Natural killer cell treated with Interleukin-12 subunit alpha and Interleukin-12 subunit beta and Interleukin-15 and Interleukin-18, amount 100 ng/mL, for 72 hours (primary cell): ENCODE measurements at places on chromosomes 2 and 18.

DNA sequence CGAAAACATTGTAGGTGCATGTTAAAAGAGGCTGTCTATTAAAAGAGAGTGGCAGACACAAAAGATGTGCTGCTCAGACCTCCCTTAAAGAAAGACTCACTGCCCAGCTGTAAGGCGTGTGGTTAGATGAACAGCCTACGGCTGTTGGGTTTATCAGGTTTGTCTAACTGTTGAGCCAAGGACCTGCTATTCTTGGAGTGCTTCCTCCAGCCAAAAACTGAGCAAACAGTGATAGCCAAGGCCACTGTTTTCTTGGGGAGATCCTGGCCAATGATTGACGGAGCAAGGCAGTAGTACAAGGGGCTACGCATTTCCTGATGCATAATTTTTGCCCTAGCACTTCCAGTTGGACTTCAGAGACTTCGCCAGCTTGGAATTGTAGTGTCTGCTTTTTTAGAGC, 1.4 kb upstream of the RAB3GAP1 start:
- DNase-seq = no peak

DNA sequence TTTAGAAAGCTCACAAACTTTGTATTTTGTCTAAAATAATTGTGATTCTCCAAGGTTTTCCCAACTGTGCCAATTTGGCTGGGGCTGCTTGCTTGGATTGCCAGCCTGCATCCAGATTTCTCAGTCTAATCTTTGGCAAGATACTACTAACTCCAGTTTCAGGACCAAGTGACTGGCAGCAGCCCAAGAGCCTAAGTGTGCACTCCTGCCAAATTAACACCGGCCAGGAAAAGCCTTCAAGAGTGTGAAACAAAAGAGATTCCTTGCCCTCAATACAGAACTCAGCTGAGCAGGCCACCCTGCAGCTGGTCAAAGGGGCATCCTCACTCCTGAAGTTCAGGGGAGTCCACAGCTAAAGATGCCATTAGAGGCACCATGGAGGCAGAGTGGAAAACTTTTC, 589.0 kb upstream of the ACVR2A start:
- no peak for DNase-seq

DNA sequence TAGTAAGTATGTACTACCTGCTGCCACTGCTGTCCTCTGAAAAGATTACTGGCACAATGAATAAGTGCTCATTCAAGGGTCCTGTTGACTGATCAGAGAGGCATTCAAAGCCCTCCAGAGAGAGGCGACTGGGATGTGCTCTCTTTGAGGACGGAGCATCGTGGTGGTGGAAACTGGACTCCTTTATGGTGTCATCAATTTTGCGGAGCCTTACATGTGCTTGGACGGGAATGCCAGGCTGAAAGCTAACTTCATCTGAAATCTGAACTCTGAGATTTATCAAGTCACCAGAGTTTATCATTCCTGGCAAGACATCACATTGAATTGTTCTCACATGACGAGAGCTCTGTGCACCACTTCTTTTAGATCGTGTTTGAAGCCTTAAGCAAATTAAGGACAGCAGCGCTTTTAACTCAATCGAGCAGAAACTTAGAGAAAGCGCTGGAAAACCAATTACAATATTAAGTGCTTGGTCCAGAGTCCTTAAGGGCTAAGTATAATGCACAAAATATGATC, 138.3 kb downstream of the NCK2 start:
- DNase-seq = no peak

GRCh38 chr2:200483729-200484198, 26.1 kb downstream of the KCTD18 start:
- no peak for DNase-seq

DNA sequence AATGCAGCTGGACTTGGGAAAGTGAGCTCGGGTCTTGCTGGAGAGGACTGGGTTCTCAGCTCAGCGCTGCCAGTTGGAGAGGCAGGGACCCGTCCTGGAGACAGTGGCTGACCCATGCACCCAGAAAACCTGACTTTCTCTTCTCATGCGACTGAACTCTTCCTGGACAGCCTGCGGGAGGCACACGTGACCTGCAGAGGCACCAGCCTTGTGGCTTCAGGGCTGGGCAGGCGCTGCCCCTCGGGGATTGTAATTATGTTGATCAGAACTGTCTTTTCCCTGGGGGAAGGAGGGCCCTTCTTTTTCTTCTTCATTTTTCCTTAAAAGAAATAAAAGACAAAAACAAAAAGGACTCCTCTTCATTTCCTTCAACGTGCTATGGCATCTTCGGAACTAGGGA, 198.1 kb downstream of the VAPA start:
- DNase-seq = no peak

- DNase-seq = no peak
Observed at GRCh38 chr2:239153806-239154591, 246.8 kb downstream of the HDAC4 start.

GRCh38 chr2:241799522-241800197, 9.3 kb upstream of the NEU4 start:
- no peak for DNase-seq

- no peak for DNase-seq
Observed at GRCh38 chr18:61322265-61322873, 10.9 kb upstream of the CDH20 start.

- no peak for DNase-seq
Observed at GRCh38 chr2:39871291-39871761, 92.3 kb upstream of the THUMPD2 start.

- DNase-seq = no peak
Observed at GRCh38 chr2:232505856-232506255, 14.3 kb upstream of the PRSS56 start.

DNA sequence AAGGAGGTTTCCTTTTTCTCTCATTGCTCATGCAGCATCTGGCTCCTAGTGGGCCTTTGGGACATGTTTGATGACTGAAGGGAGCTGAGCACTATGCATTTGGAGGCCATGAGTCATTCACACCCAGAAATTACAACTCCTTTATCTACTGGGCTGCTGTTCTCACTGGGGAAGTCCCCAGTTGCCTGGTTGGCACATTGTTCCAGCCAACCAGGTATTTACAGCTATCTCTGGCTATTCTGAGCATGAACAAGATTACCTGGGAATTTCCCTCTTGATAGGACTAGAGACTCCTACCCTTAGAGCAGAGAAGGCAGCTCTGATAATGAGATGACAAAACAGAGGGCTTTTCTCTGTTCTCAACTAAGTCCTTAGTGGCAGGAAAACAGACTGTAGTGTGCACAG, 206.5 kb downstream of the SETBP1 start:
- DNase-seq = peak; percentile 84

DNA sequence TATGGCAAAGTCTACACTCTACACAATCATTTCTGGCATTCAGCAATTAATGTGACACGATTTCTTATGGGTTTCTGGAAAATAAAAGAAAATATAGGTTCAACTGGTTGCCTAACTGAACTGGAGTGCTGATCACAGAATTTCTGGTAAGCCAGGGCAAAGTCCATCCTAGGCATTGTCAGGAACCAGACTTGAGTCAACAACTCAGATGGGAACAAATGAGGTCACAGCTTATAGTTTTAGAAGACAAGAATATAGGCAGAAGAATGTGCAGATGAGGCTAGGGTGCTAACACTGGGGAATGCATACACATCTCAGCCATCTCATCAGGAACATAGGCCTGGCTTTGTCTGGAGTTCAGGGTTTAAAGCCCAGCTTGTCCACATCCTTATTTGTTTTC, 317.2 kb upstream of the ID2 start:
- DNase-seq = no peak

GRCh38 chr2:204748286-204748685, 203.0 kb downstream of the PARD3B start:
- no peak for DNase-seq

- DNase-seq = no peak
Observed at GRCh38 chr18:23883277-23883790, 131.2 kb upstream of the TTC39C start.

GRCh38 chr2:56287974-56288373, 104.2 kb downstream of the CCDC85A start:
- DNase-seq = no peak

DNA sequence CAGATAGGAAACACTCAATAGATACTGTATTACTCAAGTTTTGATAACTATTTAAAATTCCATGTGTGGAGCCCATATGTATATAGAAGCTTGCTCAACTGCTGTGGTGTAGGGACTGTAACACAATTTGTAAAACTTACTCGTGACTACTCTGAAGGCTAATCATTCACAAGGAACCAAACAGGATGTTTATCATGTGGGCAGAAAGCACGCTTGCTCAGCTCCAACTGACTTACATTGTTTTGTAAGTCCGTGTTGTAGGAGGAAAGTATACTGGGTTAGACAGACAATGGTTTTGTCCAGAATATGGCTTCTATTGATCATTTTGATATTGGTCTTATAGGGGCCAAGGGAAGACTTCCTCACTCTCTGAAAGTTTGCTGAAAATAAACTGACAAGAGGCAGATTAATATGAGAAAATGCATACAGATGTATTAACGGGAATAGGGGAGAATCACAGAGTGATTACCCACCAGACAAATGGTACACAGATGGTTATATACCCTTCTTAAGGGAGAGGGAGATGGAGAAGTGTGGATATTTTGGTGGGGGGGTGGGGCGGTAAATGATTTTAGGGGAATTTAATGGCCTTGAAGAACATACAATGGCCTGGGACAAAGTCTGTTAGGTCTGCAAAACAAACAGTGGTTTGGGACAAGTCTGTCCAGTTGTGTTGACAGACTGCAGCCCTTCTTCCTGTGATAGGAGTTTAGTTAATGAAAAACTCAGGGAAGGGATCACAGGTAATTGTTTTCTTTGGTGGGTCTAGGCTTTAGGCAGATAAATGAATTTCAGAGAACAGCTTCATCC, 259.3 kb upstream of the SP5 start:
- no peak for DNase-seq

DNA sequence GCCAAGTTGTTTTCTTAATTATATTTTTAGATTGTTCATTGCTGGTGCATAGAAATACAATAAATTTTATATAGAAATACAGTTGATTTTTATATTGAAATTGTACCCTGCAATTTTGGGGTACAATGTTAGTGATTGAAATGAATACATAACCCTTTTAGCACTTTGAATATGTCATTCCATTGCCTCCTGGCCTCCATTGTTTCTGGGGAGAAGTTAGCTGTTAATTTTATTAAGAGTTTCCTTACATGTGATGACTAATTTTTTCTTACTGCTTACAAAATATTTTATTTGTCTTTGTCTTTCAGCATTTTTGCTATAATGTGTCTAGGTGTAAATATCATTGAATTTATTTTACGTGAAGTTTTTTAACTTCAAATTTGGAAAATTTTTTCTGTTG, 176.5 kb upstream of the DCC start:
- DNase-seq = no peak

DNA sequence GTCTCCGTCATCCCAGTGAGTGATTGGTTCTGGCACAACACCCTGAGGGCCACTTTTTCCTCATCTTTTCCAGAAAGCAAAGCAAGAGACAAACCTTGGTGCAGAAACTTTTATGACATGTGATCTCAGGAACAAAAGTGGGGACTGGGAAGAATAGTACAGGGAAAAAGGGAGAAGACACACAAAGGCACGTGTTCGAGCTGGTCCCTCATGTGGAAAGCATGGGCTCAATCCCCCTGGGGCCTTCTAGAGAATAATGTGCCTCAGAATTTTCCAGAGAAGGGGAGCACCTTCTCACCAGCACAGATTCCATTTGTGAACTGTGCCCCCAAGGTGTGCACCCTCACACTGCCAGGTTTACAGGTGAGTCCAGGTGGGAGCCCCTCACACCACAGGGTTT, 312.6 kb downstream of the FBXO15 start:
- DNase-seq = no peak

DNA sequence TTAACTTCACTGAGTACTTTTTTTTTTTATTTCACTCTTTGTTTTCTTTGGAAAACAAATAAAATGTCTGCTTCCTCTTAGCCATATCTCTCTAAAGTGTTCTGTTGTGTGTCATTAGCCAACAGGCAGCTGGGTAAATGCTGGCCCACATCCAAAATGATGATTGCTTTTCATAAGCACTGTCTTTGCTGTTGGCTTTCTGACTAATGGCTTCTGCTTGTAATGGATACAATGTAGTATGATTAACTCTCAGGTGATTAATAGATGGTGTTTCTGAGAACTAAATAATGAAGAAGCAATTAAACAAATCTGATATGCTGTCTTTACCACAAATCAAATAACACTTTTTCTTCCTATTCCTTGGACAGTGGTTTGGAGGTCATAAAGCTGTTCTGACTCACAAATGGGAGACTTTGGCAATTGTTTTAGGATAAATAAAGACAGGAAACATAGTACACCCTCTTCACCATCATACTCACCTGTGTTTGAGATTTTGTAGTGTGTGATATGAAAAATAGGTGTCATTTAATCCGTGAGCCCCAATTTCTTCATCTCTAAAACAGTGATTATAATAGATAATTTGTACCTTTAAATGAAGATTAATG, 888.4 kb downstream of the TSN start:
- no peak for DNase-seq

- no peak for DNase-seq
Observed at GRCh38 chr2:85009019-85009618, 38.2 kb downstream of the KCMF1 start.

GRCh38 chr2:126778561-126779501, 119.9 kb upstream of the TEX51 start:
- DNase-seq = peak; percentile 56

GRCh38 chr2:210421916-210422315, 54.6 kb downstream of the LANCL1 start:
- DNase-seq = no peak

GRCh38 chr18:78720456-78721237, 259.0 kb upstream of the SALL3 start:
- no peak for DNase-seq

- DNase-seq = no peak
Observed at GRCh38 chr2:215680605-215681598, 245.0 kb upstream of the FN1 start.

- DNase-seq = no peak
Observed at GRCh38 chr2:234976479-234977227, 24.8 kb downstream of the SH3BP4 start.

DNA sequence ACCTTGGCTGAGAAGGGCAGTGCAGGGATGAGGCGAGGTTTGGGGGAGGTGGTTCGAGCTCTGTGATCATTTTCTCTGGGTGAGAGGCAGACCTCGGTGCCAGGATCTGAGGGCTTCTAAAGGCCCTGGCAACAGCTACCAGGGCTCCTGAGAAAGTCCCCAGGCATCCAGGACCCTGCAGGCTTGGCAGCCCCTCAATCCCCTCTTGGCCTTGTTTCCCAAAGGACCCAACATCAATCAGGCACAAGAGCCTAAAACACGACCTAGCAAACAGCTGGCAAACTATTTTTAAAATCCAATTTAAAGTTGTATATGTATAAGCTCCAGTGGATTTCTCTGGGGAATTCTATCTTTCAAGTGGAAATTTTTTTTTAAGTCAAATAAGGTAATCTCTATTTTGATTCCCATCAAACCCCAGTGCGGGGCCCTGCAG, 15.0 kb upstream of the MAT2A start:
- DNase-seq = no peak

- no peak for DNase-seq
Observed at GRCh38 chr2:205811387-205811786, 129.1 kb downstream of the NRP2 start.

DNA sequence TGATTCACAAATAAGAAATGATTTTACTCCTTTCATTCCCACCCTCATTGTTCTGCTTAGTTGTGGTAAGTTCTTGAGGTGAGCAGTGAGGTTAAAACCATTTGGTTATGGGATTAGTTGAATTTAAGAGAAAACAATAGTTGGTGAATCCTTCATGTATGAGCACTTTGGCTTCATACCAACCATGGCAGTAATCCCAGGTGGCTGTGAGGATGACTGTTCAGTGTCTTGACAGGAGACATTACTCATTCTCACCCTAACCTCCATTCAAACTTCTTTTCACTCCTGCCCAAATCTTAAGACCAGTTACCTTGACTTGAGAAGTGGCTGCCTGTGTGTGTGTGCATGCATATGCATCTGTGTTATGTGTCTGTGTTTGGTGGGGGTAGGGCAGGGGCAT, 143.1 kb downstream of the SETBP1 start:
- no peak for DNase-seq

GRCh38 chr2:30234180-30234971, 3.0 kb downstream of the LBH start:
- DNase-seq = no peak
